Omental fat pad (tissue), 4 donors: ENCODE measurements at places on chromosomes 2 and 18. TPM values are rescaled to one million over a fixed set of nuclear protein-coding genes. Genes with fewer than 3 reads are reported as not detected.

Gene SPHKAP
- not detected for total RNA-seq

Gene UGT1A10
- not detected for total RNA-seq

Gene SEMA4F
- total RNA-seq: 5.4 TPM

Gene NEU2
- total RNA-seq: not detected

Gene SALL3
- not detected for total RNA-seq

Gene SNTG2
- total RNA-seq: 8.8 TPM

GRCh38 chr2:230797515-230798495 is 66.9 kb upstream of the ITM2C start:
- DNase-seq: no peak

- no peak for DNase-seq
Measured at GRCh38 chr2:47177043-47177565, 22.0 kb upstream of the STPG4 start.

DNA sequence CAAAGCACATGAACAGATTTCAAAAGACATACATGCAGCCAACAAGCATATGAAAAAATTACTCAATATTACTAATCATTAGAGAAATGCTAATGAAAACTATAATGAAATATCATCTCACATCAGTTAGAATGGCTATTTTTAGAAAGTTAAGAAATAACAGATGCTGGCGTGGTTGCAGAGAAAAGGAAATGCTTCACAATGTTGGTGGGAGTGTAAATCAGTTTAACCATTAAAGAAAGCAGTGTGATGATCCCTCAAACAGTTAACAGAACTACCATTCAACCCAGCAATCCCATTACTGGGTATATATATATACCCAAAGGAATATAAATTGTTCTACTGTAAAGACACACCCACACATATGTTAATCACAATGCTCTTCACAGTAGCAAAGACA is 117.7 kb upstream of the SETBP1 start:
- DNase-seq: no peak

DNA sequence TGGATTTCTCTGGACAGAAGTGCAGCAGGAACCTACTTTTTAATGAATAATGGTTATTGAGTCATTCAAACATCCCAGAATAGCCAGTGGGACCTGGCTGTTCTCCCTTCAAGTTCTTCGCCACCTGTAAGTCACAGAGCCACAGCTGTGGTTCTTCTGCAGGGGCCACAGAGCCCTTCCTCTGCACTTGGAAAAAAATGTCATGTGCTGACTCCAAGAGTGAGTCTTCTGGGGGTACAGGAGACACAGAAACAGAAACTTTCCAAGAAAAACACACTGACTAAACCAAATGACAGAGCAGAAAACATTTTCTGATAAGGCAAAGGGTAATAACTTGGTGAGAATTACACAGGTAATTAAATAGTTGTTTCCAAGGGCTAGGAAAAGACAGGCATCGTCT is 68.7 kb upstream of the FN1 start:
- DNase-seq: no peak

DNA sequence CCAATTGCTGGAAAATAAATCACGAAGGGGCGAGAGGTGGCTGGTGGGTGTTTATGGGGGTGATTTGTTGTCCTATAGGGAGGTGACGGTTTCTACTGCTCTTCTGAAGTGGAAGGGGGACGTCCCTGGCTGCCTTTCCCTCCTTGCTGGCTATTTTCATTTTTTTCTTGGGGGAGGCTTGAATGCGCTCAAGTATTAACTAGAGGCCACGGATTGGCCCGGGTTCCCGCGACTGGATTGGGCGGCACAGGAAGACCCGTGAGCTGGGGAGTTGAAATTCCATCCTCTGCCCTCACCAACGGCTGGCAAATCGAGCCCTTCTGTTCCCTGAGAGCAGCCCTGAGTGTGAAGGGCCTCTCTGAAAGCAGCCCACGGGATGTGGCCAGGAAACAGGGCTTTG is 176.5 kb upstream of the SPRED2 start:
- DNase-seq: no peak

GRCh38 chr2:30272761-30273573 is 41.6 kb downstream of the LBH start:
- DNase-seq: no peak

DNA sequence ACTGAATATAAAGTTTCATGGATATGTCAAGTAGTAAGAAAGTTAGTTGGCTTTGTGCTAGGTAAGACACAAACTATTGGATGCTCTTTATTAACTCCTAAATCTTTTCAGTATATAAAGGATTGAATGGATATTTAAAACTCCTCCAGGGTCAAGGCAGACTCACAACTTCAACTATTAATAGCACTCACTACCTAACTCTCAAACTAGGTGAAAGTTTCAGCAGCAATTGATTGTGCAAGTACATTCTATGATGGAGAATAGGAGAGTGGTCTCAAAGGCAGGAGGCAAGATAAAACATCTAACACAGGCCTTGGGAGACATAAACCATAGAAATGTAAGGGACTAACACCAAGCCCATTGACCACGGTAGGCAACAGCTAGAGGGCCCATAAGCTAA is 328.9 kb upstream of the CHAC2 start:
- DNase-seq: no peak

DNA sequence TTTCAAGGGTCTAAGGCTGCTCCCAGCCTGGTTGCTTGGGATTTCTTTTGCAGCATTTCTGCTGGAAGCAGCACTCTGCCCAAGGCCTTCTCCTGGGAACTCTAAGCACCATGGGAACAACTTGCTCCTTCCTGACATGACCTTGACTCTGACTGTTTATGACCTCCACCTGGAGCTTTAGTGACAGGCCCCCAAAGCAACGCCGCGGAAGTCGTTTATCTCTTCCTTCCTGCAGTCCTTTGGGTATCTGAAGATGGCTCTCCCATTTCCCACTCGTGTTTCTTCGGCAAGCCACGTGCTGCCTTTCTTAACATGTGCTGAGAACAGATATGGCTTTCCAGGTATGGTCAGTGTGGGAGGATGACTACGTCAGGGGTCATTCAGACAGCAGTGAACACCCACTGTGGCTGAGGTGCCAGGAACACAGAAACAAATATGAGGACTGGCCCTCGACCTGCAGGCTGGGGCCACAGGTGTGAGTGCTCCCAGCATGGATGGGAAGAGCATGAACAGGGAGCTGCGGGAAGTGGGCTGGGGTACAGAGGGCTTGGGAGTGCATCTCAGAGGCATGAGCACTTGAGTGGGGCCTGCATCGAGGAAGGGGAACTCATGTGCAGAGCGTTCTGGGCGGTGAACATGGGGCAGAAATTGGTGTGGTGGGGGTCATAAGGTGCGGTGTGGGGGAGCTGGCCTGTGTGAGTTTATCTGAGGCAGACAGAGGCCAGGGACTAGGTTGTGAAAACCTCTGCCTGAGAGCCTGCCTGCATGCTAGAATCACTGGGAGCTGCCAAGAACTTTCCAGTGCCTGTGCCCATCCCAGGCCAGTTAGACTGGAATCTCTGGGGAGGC is 140.5 kb downstream of the TSN start:
- DNase-seq: no peak

DNA sequence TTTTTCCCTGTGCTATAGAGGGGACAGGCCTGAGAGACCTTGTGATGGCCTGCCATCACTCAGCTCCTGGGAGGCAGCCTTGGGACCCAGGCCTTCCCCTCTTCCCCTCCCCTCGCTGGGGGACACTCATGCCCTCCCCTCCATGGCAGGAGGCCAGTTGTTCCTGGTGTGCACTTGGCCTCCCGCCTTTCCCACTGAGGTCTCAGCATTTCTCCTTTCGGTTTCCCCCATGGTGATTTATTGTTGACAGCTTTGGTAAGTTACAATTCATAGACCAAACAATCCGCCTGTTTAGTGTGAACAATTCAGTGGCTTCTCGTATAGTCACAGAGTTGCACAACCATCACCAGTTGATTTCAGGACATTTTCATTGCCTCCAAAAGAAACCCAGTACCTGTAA is 10.2 kb upstream of the CNDP1 start:
- no peak for DNase-seq

DNA sequence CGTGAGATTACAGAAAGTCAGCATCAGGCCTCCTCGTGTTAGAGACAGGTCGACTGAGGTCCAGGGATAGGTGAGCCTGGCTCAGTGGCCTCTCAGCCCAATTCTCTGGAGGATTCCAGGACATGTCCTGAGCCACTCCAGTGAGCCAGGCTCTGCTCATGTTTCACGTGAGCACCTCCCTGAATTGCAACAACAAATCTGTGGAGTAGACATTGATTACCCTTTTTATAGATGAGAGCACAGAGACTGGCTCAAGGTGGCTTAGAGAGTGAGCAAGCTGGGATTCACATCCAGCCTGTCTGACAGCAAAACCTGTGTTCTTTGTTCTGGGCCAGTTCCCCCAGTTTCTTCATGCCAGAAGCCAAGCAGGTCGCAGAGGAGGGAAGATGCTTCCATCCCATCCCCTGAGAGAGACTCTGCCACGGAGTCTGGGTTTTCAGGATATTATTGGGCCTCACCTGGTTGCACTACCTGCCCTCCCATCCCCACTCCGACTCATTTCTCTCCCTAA is 46.4 kb downstream of the HS1BP3 start:
- no peak for DNase-seq

DNA sequence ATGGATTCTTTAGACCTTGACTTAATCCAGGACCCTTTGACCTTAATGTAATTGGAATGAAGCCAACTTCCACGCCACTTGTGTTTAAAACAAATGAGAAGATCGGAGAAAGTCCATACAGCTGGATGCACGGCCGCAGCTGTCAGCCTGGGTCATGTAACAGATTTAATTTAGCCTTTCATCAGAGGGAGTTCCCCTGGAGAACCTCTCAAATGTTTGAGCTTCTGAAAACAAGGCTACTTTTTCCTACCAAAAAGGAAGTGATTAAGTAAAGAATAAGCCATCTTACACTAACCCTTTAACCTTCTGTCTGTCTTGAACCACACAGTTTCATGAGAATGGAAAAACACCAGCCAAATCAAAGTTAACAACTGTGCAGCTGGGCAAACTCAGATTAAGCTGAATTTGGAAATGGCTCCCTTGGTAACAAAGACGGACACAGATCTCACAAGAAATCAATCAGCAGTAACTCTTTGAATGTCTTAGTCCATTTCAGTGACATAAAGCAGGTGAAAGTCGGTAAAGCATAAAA is 103.6 kb downstream of the DOCK10 start:
- DNase-seq: no peak

GRCh38 chr2:2638547-2639220 is 307.6 kb upstream of the MYT1L start:
- DNase-seq: no peak

DNA sequence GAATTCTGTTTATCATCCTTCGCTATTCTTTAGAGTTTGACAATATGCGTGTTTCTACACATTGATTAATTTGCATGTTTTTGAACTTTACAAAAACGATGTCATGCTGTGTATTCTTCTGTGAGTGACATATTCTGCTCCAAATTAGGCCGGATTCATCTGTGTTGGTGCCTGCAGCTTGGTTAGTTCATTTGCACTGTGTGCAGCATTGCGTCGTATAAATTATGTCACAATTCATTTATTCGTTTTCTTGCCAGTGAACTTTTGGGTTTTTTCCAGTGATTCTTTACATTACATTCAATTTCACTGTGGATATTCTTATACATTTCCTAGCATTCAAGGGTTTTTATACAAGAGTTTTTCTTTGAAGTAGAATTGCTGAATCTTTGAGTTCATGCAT is 118.3 kb downstream of the KCNF1 start:
- no peak for DNase-seq

- DNase-seq: no peak
Measured at GRCh38 chr2:85423525-85423924, 5.0 kb downstream of the SH2D6 start.
